ENCODE measurements at places on chromosomes 2 and 18. TPM values are rescaled to one million over a fixed set of nuclear protein-coding genes. Genes with fewer than 3 reads are reported as not detected.

DNA sequence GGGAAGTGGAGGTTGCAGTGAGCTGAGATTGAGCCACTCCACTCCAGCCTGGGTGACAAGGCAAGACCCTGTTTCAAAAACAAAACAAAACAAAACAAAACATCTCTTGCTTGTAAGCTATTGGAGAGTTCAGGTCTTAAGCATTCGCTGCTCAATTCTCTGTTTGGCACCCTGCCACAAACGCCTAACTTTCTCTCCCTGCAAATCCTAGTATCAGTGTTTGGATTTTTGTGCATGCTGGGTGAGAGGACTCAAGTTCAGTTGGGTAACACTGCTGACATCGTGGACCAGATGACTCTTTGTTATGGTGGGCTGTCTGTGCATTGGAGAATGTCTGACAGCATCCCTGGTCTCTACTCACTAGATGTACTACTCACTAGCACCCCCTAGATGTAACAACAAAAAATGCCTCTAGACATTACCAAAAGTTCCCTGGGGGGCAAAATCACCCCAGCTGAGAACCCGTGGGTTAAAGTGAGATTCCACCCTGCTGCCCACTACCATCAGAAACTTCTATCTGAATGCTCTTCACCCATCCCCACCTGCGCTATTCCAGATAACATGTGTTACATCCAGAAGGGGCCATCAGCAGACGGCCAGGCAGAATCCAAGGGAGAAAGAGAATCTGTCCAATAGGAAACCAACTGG is 50.9 kb downstream of the CACNB4 start:
- H3K4me3 ChIP-seq = no peak overlapping the region
- no peak for DNase-seq
- H3K4me1 ChIP-seq = peaks cover 56% of the 10 kb centered on the region
- no peaks in the 10 kb centered on the region for H3K36me3 ChIP-seq

DNA sequence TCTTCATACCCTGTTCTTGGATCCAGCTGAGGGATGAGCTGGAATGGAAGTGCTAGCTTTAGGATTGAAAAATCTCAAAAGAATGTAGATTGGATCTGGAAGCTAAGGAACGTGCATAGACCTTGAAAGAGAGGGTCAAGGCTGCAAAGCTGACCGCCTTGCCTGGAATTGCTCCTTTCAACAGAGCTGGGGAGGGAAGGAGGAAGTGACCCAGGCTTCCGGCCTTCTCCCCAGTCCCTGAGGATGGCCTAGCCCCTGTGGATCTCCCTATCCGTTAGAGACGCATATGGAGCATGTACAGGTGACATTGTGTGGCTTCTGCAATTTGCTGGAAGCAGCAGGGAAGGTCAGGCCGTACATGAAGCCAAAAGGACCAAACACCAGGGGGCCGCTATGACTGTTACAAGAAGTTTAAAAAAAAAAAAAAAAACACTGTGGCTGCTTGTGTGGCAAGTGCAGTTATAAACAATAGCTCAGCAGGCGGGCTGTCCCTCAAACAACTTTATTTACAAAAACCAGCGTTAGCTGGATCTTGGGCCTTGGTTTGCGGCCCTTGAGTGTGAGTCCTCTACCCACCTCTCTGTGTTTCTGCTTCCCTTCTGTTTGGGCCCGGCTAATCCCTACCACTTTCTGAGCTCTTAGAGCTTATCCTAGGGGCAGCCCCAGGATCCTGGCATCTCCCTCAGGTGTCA is 227.6 kb downstream of the SEPTIN10 start:
- H3K27ac ChIP-seq = peak overlapping the region; percentile 72
- peaks cover 45% of the 10 kb centered on the region for H3K4me1 ChIP-seq
- peaks cover 10% of the 10 kb centered on the region for H3K27me3 ChIP-seq
- H3K36me3 ChIP-seq = no peaks in the 10 kb centered on the region
- H3K4me3 ChIP-seq = no peak overlapping the region
- DNase-seq = peak; percentile 42

DNA sequence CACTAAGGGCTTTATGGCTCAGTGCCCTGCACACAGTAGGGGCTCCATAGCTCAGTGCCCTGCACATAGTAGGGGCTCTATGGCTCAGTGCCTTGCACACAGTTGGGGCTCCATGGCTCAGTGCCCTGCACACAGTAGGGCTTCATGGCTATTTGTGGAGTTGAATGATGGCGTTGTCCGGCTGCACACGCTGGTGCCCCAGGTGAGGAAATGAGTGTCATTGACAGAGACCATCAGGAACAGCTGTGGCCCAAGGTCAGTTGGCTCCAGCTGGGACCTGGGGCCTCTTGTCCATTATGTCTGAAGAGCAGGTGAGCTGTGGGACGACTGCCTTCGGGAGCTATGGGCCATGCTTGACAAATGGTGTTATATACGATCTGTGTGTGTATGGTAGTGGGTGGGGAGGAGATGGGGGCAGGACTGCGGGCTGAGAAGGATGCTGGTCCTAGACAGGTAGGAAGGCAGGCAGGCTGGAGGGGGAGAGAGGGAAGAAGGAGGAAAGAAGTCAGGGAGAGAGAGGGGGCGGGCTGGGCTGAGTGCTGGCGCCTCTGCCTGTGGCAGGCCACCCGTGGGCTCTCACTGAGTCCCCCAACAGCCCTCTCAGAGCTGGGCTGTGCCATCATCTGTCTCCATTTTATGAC is 130.6 kb downstream of the CLIP4 start:
- H3K36me3 ChIP-seq = no peaks in the 10 kb centered on the region
- no peaks in the 10 kb centered on the region for H3K4me1 ChIP-seq
- no peak overlapping the region for H3K4me3 ChIP-seq
- H3K27ac ChIP-seq = no peak overlapping the region
- no peaks in the 10 kb centered on the region for H3K27me3 ChIP-seq
- no peak for DNase-seq

GRCh38 chr18:9421901-9422327 is 53.4 kb upstream of the RALBP1 start:
- H3K27ac ChIP-seq = no peak overlapping the region
- DNase-seq = no peak
- no peaks in the 10 kb centered on the region for H3K36me3 ChIP-seq
- H3K4me3 ChIP-seq = no peak overlapping the region
- peaks cover 8% of the 10 kb centered on the region for H3K4me1 ChIP-seq

DNA sequence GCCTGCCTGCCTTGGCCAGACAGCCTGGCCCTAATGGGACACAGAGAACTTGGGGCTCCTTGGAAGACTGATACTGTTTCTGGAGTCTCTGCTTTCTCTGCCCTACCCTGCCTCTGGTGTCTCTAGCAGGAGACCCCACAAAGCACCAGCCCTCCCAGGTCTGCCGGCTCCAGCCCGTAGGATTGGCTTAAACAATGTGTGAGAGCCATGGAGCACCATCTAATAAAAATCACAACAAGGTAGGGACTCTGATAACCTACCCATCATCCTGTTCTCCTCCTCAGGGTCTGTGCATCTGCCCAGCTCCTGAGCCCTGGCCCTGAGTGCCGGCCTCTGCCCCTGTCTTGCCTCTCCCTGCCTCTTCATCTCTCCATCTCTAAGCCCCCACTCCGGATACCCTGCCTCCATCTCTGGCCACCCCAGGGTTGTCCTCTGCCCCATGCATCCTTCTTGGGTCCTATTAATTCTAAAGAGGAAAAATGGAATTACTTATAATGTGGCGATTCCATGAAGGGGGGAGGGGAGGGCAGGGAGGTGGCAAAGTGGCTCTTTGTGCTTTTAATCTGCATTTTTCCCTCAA is 1.2 kb upstream of the ECEL1 start:
- peaks cover 60% of the 10 kb centered on the region for H3K27me3 ChIP-seq
- H3K27ac ChIP-seq = no peak overlapping the region
- H3K36me3 ChIP-seq = no peaks in the 10 kb centered on the region
- H3K4me1 ChIP-seq = peaks cover 26% of the 10 kb centered on the region

Gene DLGAP1
- 24.0 TPM for total RNA-seq

Gene STEAP3
- total RNA-seq = 24.0 TPM

- DNase-seq = no peak
- no peaks in the 10 kb centered on the region for H3K27me3 ChIP-seq
- H3K4me1 ChIP-seq = peaks cover 18% of the 10 kb centered on the region
- peaks cover 58% of the 10 kb centered on the region for H3K36me3 ChIP-seq
- H3K4me3 ChIP-seq = no peak overlapping the region
Measured at GRCh38 chr2:37644191-37644590, 27.3 kb downstream of the CDC42EP3 start.

Gene TMEM237
- total RNA-seq = 33.9 TPM

DNA sequence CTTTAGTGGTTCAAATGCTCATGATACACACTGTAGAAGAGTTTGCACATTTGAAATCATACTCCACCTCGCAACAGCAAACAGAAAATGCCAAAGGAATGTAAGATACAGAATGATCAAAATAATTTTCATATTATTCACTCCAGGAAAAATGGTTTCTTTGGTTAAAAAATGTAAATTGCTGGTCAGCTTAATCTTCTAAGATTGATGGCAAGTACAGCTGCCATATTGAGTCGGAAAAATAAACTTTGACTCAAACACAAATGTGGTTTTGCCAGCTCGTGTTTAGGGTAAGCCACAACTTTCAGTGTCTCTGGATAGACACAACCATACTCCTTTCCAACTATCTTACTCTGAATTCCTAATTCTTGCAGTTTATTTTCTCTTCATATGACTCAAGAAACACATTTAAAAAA is 154.9 kb upstream of the SMIM21 start:
- no peaks in the 10 kb centered on the region for H3K36me3 ChIP-seq
- H3K27me3 ChIP-seq = no peaks in the 10 kb centered on the region
- peaks cover 24% of the 10 kb centered on the region for H3K4me1 ChIP-seq

GRCh38 chr2:187440101-187440675 is 7.9 kb downstream of the CALCRL start:
- DNase-seq = no peak
- no peaks in the 10 kb centered on the region for H3K36me3 ChIP-seq
- H3K27me3 ChIP-seq = no peaks in the 10 kb centered on the region
- no peaks in the 10 kb centered on the region for H3K4me1 ChIP-seq
- no peak overlapping the region for H3K27ac ChIP-seq

DNA sequence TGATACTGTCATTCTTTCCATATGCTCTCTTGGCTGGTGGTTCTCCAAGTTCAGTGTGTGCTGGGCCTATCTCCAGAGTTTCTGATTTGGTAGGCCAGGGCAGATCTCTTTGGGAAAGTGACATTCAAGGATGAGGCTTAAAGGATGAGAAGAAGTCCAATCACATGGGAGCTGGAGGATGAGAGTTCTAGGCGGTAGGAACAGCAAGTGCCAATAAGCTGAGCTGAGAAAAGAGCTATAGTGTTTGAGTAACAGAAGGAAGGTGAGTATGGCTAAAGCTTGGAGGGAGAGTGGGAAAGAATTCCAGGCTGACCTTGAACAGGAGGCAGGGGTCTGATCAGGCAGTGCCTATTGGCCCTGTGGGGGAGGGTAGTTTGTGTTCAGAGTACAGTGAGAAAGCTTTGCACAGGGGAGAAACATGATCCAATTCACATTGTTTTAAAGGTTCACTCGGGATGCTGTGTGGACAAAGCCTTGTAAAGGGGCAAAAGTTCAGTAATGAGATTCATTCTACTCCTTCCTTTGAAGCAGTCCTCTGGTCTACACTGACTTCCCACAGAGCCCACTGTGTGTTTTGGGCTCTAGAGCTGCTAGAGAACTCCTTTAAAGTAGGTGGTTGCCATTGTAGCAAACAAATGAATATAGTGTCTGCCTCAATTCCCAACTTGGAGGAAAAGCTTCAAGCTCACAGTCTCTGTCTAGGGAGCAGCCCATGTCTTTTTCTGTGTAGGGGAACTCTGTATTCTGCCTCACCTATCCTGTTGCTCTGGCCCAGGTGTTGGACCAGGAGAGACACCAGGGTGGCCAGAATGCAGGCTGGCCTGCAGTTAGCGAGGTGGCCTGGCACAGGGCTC is 81.8 kb downstream of the FASTKD2 start:
- H3K27ac ChIP-seq = no peak overlapping the region
- H3K36me3 ChIP-seq = no peaks in the 10 kb centered on the region
- DNase-seq = no peak
